Activated CD4-positive, alpha-beta T cell treated with anti-CD3 and anti-CD28 coated beads, Interleukin-2, amount 50 U/mL, for 48 hours (primary cell): ENCODE measurements at places on chromosomes 11 and 22.

DNA sequence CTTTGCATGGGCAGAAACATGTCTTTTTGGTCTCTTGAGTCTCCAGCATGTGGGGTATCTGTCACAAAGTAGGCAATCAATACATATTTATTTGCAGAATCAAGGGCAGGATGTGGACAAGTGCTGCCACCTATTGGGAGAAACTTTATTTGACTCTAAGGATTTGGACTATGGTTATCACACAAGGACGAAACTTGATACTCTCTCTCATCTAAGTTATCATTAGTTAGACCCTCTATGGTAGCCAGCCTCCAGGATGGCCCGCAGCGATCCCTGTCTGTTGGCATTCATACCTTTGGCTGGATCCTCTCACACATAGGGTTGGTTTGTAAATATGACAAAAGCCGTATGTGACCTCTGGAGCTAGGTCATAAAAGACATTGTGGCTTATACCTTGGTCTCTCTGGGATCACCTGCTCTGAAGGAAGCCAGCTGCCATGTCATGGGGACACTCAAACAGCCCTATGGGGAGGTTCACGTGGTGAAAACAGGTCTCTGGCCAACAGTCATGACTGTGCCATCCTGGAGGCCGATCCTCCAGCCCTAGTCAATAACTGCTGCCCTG is 1.1 kb upstream of the FBXO7 start:
- peak; percentile 34 for DNase-seq

DNA sequence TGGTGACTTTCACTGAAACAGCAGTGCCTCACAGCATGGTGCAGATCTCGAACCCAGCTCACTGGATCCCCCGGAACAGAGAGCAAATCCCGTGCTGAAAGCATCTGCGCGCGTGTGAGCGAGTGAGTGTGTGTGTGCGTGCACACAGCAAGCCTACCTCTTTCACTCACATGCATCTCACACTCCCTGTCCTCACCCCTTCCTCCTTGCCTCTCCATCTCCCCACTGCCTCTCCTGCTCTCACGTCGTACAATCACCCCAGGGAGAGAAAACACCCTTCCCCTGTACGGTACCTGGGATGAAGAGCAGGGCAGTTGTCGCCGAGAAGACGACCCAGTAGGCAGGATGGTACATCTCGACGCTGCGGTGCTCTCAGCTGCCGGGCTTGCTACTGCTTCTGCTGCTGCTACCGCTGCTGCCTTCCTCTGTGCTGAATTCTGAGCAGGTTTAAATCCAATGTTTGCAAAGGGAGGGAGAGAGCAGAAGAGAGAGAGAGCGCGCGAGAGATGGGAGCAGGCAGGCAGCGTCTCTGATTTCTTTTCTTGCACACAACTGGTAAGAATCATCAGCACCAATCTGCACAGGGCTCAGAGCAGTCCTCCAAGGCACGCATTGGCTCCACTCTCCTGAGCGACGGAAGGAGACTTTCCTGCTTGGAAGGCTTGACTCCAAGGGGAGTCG is at the start of gene OPCML:
OPCML (minus strand) TSS at position 531 of the 681 bp plus-strand sequence.
- DNase-seq, result no peak

GRCh38 chr11:85826116-85826855 is 15.3 kb upstream of the SYTL2 start:
- DNase-seq, result no peak

GRCh38 chr11:8914661-8915018 is 3.7 kb downstream of the AKIP1 start:
- DNase-seq, result no peak

DNA sequence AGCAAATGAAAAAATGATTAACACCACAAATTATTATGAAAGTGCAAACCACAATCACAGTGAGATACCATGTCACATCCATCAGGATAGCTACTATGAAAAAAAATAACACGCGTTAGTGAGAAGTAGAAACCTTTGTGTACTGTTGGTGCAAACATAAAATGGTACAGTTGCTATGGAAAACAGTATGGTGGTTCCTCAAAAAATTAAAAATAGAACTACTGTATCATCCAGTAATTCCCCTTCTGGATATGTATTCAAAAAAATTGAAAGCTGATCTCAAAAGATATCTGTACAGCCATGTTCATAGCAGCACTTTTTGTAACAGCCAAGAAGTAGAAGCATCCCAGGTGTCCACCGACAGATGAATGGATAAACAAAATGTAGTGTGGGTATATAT is 43.4 kb downstream of the CCDC81 start:
- DNase-seq, result no peak

GRCh38 chr11:111387363-111387762 is 8.3 kb upstream of the POU2AF1 start:
- no peak for DNase-seq

DNA sequence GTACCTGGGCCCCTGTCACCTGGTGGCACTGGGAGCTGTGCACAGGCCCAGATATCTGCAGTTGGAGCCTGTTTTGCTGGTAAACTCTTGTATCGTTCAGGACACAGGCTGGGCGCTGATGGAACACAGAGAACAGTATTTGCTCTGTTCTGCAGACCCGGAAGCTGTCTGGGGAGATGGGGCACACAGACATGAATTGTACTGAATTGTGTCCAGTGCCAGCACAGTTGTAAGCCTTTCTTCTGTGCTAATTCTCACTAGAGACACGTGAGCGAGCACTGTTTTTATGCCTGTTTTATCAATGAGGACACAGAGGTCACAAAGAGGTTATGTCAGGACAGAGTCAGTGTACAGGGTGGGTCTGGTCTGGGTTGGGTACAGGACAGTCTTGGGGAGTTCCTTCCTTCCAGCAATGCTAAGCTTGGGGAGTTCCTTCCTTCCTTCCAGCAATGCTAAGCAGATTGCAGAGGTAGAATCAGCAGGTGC is 24.4 kb upstream of the ACR start:
- no peak for DNase-seq

DNA sequence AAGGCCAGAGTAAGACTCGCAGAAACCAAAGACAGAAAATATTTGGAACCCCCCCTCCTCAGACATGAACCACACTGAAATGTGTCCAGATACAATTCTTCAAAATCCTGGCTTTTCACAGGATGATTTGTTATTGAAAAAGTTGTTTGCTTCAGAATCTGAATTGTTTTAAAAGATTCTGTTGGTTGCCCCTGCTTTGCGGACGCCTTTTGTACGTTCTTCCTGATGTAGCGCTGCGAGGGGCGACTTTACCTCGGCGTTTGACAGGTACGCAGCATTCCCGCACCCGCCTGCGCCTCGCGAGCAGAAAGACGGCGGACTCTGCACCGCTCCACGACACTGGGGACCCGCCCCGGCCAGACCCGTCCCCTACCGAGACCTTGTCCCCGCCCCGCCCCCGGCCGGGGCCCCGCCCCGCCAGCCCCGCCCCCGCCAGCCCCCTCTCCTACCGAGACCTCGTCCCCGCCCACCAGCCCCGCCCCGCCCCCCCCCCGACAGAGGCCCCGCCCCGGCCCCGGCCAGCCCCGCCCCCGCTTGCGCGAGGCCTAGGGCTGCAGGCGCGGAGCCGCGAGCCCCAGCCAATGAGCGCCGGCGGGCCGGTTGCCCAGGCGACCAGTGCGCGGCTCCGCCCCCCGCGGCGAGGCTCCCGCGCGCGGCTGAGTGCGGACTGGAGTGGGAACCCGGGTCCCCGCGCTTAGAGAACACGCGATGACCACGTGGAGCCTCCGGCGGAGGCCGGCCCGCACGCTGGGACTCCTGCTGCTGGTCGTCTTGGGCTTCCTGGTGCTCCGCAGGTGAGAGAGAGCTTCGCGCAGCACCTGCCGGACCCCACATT is at the start of gene GLB1L2:
GLB1L2 (plus strand) TSS at position 635 of the 835 bp plus-strand sequence; CDS start at position 709, 74 bp downstream.
- peak; percentile 77 for DNase-seq

GRCh38 chr22:46069521-46070214 is 80.7 kb upstream of the PPARA start:
- peak; percentile 61 for DNase-seq

GRCh38 chr11:86346513-86346912 is 28.2 kb upstream of the CCDC81 start:
- DNase-seq, result no peak

DNA sequence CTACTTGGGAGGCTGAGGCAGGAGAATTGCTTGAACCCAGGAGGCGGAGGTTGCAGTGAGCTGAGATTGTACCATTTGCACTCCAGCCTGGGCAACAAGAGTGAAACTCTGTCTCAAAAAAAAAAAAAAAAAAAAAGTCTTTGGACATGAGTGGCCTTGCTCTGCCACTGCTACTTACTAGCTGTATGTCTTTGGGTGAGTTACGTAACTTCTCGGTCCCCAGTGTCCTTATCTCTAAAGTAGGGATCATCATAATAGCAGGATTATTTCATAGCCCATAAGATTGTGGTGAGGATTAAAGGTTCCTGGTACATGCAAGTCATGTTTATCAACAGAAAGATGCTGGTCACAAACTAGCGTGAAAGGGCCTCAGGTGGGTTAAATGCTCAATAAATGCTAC is 53.9 kb upstream of the HEPHL1 start:
- DNase-seq, result no peak

DNA sequence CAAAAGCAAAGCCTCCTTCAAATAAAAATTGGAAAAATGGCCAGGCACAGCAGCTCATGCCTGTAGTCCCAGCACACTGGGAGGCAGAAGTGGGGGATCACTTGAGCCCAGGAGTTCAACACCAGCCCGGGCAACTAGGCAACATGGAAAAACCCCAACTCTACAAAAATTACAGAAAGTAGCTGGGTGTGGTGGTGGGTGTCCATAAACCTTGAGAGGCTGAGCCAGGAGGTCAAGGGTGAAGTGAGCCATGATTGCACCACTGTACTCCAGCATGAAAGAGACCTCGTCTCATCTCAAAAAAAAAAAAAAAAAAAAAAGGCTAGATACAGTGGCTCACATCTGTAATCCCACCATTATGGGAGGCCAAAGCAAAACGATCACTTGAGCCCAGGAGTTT is 22.3 kb downstream of the DDX6 start:
- no peak for DNase-seq

DNA sequence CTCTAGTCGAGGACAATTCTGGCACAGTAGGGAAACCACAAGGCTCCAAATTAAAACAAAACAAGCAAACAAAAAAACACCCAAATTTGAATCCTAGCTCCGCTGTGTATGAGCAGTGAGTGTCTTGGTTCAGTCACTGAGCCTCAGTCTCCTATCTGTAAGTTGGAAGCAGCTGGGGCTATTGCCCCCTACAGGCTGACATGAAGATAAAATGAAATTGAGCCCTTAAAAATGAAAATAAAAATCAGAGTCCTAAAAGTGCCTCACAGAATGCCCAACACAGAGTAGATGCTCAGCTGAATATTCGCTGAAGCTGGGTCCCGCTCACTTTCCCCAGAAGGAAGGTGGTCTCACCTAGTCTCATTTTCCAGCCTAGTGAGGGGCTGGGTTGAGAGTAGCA is 65.2 kb downstream of the PDE2A start:
- DNase-seq, result no peak

GRCh38 chr22:40441761-40442390 is 71.5 kb downstream of the SGSM3 start:
- no peak for DNase-seq

- DNase-seq, result peak; percentile 93
Measured at GRCh38 chr11:33736148-33736812, at the start of gene CD59. Gene CD59 (minus strand): TSS chr11:33736423. CDS start chr11:33722445, 13,978 bp downstream.
